ENCODE measurements at places on chromosomes 7 and 10.

- no peak for DNase-seq
Observed at GRCh38 chr10:80288849-80289248, 609 bp downstream of the MAT1A start.

DNA sequence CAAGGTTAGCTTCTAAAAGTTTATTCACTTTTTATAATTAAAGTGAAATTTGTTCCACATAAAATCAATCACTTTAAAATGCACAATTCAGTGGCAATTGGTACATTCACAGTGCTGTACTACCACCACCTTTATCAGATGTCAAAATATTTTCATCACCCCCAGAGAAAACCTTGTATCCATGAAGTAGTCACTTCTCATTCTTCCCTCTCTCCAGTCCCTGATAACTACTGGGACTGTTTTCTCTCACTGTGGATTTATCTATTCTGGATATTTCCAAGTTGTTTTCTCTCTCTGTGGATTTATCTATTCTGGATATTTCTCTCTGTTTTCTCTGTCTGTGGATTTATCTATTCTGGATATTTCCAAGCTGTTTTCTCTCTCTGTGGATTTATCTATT lies 435.4 kb upstream of the CNTNAP2 start:
- no peak for DNase-seq

- DNase-seq = no peak
Observed at GRCh38 chr10:19014034-19014433, 34.6 kb upstream of the MALRD1 start.

- DNase-seq = no peak
Observed at GRCh38 chr7:121419201-121420148, 23.4 kb upstream of the FAM3C start.

DNA sequence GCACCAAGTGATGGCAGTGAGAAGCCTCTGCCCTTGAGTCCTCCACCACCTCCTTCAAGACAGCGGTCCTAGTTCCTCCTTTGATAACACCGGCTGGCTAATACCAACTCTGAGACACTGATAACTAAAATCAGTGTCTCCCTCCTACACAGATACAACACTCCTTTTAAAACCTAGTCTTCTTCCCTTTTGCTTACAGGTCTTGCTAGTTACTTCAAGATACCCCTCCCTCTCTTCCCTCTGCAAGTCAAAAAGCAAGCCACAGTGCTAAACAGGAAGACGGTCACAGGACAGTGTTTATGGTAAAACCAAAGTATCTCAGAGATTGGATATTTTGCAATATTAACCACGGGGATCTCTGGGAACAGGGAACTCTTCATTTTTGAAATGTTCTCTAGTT lies 4.6 kb downstream of the AKR1B1 start:
- DNase-seq = peak; percentile 62

- no peak for DNase-seq
Observed at GRCh38 chr7:34016876-34017275, 111.5 kb downstream of the BMPER start.

DNA sequence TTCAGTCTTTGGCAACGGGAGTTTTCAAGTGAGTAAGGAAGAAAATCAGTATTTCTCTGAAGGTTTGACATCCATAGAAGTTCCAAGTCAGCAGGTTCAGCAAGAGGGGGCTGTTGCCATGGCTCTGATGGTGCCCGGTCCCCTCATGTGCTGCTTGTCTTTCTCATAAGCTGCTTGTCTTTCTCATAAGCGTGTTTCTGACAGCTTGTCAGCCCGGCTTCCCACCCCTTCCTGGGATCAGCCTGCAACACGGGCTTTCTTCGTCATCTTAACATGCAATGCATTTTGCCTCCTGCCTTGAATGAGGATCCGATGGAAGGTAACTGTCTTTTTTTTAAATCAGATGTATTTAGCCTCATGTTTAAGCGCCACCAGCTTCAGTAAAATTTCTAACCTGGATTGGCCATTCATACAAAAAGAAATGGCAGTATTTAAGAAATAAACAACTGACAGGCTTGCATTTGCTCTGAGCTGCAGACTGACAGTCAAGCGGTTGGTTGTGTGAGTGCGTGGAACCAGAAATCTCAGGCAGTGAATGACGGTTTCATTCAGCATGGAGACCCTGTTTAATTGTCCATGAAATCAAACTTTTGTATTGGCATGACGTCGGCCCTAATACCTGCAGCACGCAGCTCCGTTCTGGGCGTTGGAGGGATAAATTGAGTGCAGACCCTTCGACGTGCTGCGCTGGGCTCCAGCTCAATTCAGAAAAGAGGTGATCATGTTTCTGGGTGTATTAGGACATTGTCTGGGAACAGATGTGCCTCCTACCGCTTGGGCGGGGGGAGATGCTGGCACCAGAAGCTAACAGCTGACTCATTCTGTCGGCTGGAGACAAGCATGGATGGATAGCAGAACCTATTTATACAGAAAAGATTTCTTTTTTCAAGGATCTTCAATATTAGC lies 454.7 kb upstream of the FOXK1 start:
- no peak for DNase-seq

- peak; percentile 53 for DNase-seq
Observed at GRCh38 chr10:11270135-11270857, 252.6 kb downstream of the CELF2 start.

- no peak for DNase-seq
Observed at GRCh38 chr10:75660823-75661222, 229.4 kb downstream of the LRMDA start.

GRCh38 chr10:56370217-56371113 lies 9.4 kb upstream of the ZWINT start:
- peak; percentile 6 for DNase-seq

DNA sequence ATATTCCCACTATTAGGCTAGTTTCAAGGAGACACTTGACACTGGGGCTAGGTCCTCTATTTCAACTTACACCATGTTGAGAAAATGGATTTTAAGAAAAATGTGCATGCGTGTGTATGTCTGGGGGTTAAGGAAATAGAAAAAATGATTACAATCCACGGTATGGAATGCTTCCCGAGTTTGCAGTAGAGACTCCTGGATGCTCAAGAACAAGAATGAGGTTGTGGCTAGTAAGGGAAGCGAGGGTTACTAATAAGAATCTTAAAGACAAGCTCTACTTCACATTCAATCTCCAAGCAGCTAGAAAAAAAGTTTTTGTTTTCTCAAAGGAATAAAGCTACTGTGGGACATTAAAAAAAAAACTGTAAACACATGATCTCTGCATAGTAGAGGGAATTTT lies 54.7 kb downstream of the ANK3 start:
- DNase-seq = no peak

DNA sequence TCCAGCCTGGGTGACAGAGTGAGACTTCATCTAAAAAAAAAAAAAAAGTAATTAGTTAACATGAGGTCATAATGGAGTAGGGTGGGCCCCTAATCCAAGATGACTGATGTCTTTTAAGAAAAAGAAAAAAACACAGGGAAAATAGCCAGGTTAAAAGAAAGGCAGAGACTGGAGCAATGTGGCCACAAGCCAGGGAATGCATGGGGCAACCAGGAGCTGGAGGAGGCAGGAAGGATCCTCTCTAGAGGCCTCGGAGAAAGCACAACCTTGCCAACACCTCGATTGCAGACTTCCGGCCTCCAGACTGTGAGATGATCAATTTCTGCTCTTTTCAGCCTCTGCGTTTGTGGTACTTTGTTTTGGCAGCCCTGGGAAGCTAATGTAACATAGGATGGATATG lies 121.5 kb downstream of the ITIH5 start:
- DNase-seq = no peak

Data from suppressor macrophage (primary cell).